Epithelial cell of proximal tubule (primary cell): ENCODE measurements at places on chromosomes 12 and 14. TPM values are rescaled to one million over a fixed set of nuclear protein-coding genes. Genes with fewer than 3 reads are reported as not detected.
A peak's percentile ranks its signal among the peaks of the same experiment; 100 is the strongest.

Gene CLEC2D
- total RNA-seq, result 1.7 and 3.2 TPM in 2 replicates

Gene RD3L
- not detected in 2 replicates for total RNA-seq

Gene BCL2L14
- not detected in 2 replicates for total RNA-seq

- no peak for DNase-seq
These were observed 57.1 kb downstream of the ZDHHC17 start for GRCh38 chr12:76820888-76821482.

DNA sequence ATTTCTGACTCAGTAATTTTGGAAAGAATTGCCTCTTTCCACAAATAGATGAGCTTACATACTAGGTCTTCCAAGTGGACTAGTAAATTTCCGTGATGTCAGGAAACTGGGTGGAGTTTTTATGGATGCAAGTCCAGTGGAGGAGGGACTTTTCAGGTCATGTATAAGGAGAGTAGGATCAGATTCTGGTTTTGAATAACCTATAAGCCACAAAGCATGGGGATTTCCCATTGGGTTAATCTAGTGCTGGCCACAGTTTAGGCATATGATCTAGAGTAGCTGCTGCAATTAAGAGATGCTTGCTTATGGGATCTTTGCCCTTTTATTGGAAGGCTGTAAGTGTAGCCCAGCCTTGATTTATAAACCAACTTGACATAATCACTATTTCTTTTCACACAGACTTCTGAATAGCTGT, 33.8 kb downstream of the STK38L start:
- DNase-seq, result no peak

DNA sequence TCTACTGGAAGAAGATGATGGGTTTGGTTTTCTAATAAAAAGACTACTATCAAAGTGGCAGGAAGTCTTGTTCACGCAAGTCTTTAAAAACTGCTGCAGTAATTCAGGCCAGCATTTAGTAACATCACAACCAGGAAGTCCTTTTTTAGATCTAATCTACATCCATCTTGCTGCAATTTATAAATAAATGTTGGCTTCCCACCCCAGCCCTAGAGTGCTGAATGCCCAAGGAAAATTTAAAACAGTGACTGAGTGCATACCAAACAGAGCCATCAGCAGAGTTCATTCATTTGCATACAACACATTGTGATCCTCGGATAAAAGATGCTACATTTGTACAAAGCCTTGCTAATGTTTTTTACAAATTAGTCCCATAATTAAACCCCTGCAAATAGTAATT, 72.1 kb downstream of the PHLDA1 start:
- no peak for DNase-seq

- peak; percentile 22 for DNase-seq
These were observed 12.2 kb downstream of the UBR7 start for GRCh38 chr14:93219103-93219726.

DNA sequence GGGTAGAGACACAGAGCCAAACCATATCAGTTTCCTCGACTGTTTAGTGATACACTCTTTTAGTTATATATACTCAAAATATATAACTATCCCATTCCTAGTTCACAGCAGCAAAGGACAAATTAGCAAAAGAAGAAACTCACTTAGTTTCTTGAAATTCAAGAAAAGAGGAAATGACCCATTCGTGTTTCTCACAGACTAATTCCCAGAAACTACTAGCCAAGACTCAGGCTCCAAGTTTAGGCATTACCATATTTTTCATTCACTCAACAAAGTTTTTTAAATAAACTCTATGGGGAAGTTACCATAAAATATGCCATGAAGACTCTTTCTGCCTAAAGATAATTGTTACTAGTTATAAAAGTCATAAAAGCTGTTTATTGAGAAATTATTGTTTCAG, 152.3 kb upstream of the DAAM1 start:
- DNase-seq, result no peak

DNA sequence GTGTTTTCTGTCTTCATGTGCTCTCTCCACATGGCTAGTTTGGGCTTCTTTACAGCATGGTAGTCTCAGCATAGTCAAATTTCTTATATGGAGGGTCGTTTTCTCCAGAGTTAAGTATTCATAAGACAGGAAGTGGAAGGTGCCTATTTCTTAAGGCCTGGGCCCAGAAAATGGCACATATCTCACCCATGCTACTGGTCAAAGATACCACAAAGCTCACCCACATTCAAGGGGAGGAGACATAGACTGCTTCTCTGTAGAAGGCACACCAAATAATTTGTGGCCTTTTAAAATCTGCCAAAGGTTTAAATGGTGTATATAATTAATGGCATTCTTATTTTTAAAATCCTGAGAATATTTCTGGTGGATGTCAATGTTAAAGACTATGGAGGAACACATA, 44.8 kb downstream of the CCDC91 start:
- DNase-seq, result no peak

- DNase-seq, result no peak
These were observed 11.2 kb downstream of the KCNH3 start for GRCh38 chr12:49549735-49550692.

GRCh38 chr14:52422650-52423356, 108.7 kb downstream of the PTGER2 start:
- DNase-seq, result no peak

DNA sequence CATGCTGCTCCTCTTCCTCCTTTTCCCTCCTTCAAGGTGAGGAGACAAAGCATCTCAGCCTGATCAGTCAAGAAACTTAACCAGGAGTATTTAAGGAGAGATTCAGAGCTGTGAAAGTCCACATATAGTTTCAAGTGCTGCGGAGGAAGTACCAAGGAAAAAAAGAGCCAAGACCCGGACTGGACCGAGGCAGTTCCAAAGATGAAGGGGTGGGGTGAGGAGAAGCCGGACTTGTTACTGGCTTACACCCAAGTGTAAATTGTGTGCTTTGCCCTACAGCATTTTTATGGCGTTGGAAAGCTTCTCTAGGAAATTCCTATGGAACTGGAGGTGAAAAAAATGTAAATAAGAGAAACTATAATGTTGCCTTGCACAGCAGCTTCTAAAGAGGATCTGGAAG, 263.1 kb downstream of the GRIN2B start:
- DNase-seq, result no peak

DNA sequence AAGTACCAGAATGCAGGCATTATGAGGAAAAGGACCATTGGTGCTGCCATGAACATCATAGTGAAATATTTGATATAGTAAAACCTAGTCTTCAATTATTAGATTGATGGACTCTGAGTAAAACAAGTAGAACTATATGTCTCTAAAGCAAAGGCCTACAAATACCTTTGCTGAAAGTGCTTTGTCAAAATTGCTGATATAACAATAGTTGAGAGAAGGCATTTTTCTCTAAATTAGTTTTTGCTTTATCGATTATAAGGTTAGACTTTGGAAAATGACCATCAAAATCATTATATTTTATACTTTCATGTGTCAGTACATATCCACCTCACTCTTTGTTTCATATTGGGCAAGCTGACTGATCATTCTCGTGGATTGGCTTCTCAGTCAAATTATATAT, 836.0 kb upstream of the FBXO33 start:
- DNase-seq, result no peak

DNA sequence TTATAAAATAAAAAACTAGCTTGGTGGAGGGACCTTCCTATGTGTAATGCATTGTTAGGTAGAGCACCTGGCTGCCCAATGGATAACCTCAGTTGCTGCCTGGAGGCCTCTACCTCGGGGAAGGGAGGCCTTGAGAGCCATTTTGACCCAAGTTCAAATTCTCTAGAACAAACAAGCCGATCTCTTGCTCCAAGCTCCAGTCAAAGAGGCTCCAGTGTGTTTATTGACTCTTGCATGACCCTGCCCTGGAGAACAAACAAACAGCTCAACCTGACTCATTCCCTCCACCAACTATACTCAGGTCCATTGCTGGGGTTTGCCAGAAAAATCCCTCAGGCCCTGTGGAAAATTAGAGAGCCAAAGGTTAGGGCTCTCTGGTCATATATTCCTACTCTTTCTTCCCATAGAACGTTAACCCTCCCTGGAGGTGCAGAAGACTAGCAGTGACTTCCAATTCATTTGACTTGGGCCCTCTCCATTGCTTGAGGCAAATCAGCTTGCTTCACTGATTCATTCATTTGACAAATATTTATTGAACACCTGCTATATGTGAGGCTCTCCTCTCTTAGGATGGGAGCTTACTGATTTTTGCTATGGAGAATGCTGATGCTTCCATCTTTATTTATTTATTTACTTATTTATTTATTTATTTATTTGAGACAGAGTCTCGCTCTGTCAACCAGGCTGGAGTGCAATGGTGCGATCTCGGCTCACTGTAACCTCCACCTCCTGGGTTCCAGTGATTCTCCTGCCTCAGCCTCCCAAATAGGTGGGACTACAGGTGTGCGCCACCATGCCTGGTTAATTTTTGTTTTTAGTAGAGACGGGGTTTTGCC, 73.7 kb upstream of the CISTR start:
- DNase-seq, result no peak

GRCh38 chr12:59595883-59596540, at the start of gene SLC16A7:
TSS of gene SLC16A7 (plus strand) at chr12:59596029. CDS start at chr12:59704802, 108,773 bp downstream.
- no peak for DNase-seq

- no peak for DNase-seq
These were observed 47.8 kb downstream of the PEBP1 start for GRCh38 chr12:118183711-118184110.
